Esophagus squamous epithelium (tissue), 5 donors: ENCODE measurements at places on chromosomes 12 and 14.

DNA sequence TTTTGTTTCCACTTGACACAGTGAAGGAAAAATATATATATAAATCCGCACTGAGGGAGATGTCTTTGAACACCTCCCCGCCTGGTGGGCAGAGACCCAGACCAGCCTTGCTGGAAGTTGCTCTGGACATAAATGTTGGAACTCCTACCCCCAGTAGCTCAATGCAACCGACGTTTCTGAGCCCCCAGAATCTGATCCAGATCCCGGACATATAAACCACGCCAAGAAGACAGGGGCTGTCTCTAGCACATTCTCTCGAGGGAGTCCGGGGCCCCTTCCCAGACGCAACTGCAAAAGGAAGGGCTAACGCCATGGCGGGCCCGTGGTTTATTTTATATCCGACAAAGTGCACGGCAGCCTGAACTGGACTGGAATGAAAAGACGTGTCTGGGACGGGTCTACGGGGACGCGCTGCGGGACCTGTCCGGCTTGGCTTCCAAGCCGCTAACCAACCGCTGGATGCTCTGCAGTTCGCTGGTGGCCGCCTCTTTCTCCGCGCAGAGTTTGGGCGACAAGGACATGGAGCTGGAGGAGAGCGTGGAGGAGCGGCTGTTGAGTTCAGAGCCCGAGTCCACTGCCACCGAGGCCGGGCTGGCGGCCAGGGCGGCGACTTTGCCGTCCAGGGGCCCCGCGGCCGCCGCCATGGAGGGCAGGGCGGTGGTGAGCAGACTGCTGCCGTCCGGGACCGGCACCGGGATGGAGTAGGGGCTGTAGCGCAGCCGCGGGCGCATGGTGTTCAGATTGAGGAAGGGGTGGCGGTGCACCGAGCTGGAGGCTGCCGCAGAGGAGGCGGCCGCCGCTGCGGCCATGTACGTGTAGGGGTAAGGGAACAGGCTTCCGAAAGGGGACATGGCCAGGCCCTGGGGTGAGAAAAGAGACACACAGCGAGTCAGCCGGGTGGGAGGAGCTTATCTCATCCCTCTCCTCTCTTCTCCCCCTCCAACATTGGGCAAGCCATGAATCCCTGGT is 12.2 kb downstream of the TBX3 start:
- no peak for DNase-seq

- no peak for DNase-seq
Measured at GRCh38 chr12:49342914-49343731, 3.6 kb upstream of the DNAJC22 start.

DNA sequence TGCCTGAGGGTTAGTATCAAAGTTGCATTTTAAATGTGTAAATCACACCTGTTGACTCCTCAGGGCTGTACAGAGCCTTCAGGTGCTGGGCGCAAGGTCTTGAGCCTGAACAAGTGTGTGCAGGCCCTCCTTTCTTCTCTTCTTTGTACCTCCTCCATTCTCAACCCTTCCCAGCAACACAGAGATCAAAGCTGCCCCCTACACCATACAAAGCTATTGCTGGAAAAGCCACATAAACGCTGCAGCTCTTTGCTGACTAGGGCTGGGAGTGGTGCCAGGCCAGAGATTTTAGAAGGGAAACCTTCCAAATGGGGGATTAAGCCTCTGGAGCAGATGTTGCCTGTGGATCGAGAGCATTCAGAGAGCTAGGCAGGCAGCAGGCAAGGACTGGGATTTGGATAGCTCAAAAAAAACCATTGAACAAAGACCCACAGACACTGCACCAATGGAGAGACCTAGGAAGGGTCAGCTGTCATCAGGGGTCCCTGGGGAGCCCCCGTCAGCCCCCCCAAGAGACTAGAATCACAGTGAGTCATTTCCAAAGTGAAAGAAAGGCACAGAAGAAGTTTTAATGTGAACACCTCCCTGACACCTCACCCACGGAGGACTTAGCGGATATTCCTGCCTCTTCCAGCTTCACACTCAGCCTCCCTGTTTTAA is 18.2 kb upstream of the SUSD6 start:
- no peak for DNase-seq

DNA sequence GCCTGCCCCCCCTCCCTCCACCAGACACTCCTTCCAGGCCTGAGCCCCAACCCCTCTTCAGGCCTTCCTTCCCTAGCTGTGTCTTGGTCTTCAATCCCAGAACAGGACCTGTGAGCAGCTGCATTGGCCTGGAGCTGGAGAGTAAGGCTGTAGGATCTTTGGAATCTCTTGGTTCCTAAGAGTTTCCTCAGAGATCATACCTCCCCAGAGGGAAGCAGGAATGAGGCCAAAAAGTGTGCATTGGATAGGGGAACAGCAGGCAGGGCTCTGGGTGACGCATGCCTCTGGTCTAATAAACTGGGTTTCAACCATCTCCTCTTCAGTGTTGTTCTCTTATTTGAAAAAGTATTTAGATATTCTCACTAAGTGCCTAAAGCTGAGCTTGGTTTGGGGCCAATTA is 1.8 kb upstream of the SMARCD1 start:
- no peak for DNase-seq

- peak; percentile 20 for DNase-seq
Measured at GRCh38 chr12:104303538-104304151, at the start of gene EID3. Gene EID3, plus strand, starts transcription at chr12:104303739. Its CDS starts 196 bp downstream, at chr12:104303935.

DNA sequence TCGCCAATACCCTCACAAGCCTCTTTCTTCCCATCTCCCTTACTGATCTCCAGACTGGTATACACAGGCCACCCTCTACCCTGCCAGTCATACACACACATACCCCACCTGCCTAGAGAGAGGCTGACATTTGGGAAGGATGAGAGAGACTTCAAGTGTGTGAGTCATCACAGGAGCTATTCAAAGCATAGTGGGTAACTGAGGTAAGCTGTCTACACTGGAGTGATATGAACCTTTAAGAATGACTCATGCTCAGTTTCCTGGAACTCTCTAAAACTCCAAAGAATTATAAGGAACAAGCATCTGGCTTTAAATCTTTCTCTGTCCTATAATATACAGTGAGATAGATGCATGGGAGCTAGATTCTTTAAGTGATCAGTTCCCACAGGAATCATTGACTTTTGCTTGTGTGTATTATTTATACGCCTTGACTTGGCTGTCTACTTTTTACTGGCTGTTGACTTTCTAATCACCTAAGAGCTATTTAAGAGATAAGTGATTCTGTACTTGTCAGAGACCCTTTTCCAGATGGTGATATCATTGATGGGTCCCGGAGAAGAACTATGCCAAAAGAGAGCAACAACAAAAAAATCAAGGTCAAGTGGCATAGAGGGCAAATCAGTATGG is 5.8 kb downstream of the IGF1 start:
- DNase-seq: no peak

GRCh38 chr12:28024231-28024995 is 51.9 kb upstream of the PTHLH start:
- DNase-seq: no peak

GRCh38 chr12:98466640-98467400 is 48.6 kb upstream of the TMPO start:
- DNase-seq: no peak
